Heart left ventricle (tissue), 16 donors: ENCODE measurements at places on chromosomes 7 and 10. TPM values are rescaled to one million over a fixed set of nuclear protein-coding genes. Genes with fewer than 3 reads are reported as not detected.
A peak's percentile ranks its signal among the peaks of the same experiment; 100 is the strongest.

GRCh38 chr10:71134732-71135211 is 77.6 kb upstream of the UNC5B start:
- no peaks in the 10 kb centered on the region for H3K4me1 ChIP-seq
- no peak overlapping the region for H3K4me3 ChIP-seq
- H3K27me3 ChIP-seq = no peaks in the 10 kb centered on the region
- H3K27ac ChIP-seq = no peak overlapping the region
- no peaks in the 10 kb centered on the region for H3K36me3 ChIP-seq

GRCh38 chr7:55493408-55493807 is 78.9 kb downstream of the VOPP1 start:
- H3K27ac ChIP-seq = no peak overlapping the region
- H3K4me3 ChIP-seq = no peak overlapping the region
- H3K36me3 ChIP-seq = peaks cover 52% of the 10 kb centered on the region
- DNase-seq = no peak
- no peaks in the 10 kb centered on the region for H3K27me3 ChIP-seq

GRCh38 chr7:115352375-115352774 is 430.5 kb downstream of the MDFIC start:
- H3K4me3 ChIP-seq = no peak overlapping the region
- H3K27me3 ChIP-seq = no peaks in the 10 kb centered on the region
- no peak for DNase-seq
- no peaks in the 10 kb centered on the region for H3K4me1 ChIP-seq
- H3K27ac ChIP-seq = no peak overlapping the region

- no peaks in the 10 kb centered on the region for H3K4me1 ChIP-seq
- no peak for DNase-seq
- H3K4me3 ChIP-seq = no peak overlapping the region
These were observed 6.1 kb downstream of the NPY start for GRCh38 chr7:24290004-24290641.

GRCh38 chr10:69220507-69220906 is 375 bp downstream of the HKDC1 start:
- no peak for DNase-seq
- no peaks in the 10 kb centered on the region for H3K36me3 ChIP-seq
- H3K27ac ChIP-seq = no peak overlapping the region
- H3K4me3 ChIP-seq = no peak overlapping the region
- no peaks in the 10 kb centered on the region for H3K4me1 ChIP-seq

DNA sequence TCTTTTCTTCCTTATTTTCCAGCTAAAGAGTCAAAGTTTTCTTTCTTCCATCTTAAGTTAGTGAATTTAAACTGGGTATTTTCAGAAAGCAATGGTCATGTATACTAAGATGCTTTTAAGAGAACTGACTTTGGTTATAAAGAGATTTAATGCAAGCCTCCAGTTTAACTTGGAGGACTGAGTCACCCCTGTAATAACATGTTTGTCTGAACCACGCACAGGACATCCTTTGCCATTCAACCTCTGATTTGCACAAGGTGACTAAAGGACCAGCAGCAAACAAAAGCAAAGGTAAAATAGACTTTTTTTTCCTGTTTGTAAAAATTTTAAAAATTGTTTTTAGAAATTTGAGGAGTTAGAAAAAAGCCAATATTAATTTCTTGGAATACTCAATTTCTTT is 2.9 kb downstream of the HYAL4 start:
- no peaks in the 10 kb centered on the region for H3K4me1 ChIP-seq
- H3K4me3 ChIP-seq = no peak overlapping the region
- no peaks in the 10 kb centered on the region for H3K27me3 ChIP-seq
- H3K27ac ChIP-seq = no peak overlapping the region

- no peak overlapping the region for H3K4me3 ChIP-seq
- DNase-seq = no peak
- H3K36me3 ChIP-seq = no peaks in the 10 kb centered on the region
- no peaks in the 10 kb centered on the region for H3K4me1 ChIP-seq
These were observed 69.5 kb downstream of the SEC61G start for GRCh38 chr7:54689394-54690049.

GRCh38 chr7:27661811-27662489 is 733 bp downstream of the HIBADH start:
- DNase-seq = peak; percentile 33
- H3K27ac ChIP-seq = peak overlapping the region; percentile 92
- no peaks in the 10 kb centered on the region for H3K36me3 ChIP-seq
- no peaks in the 10 kb centered on the region for H3K27me3 ChIP-seq
- H3K4me1 ChIP-seq = peaks cover 4% of the 10 kb centered on the region

- no peak overlapping the region for H3K27ac ChIP-seq
- H3K27me3 ChIP-seq = no peaks in the 10 kb centered on the region
- H3K4me3 ChIP-seq = no peak overlapping the region
- no peak for DNase-seq
- H3K4me1 ChIP-seq = no peaks in the 10 kb centered on the region
These were observed 728.3 kb downstream of the SORCS1 start for GRCh38 chr10:106436123-106436715.

DNA sequence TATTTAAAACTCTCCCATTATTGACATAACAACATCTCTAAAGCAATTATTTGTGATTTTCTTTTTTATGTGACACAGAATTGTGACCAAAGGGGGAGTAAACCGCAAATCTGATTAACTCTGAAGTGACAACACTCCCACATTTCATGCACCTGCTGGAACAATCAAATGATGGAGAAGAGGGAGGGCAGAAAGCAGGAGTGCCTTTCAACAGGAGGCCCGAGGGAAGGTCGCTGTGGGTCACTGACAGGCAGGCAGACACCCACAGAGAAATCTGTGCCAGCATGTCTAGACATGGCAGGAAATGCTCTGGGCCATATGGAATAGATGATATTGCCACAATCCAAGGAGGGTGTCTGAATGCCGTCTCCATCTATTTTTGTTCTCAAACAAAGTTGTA is 247.3 kb downstream of the DOCK4 start:
- DNase-seq = no peak
- no peak overlapping the region for H3K4me3 ChIP-seq
- no peak overlapping the region for H3K27ac ChIP-seq
- H3K27me3 ChIP-seq = no peaks in the 10 kb centered on the region
- peaks cover 27% of the 10 kb centered on the region for H3K4me1 ChIP-seq
- no peaks in the 10 kb centered on the region for H3K36me3 ChIP-seq

DNA sequence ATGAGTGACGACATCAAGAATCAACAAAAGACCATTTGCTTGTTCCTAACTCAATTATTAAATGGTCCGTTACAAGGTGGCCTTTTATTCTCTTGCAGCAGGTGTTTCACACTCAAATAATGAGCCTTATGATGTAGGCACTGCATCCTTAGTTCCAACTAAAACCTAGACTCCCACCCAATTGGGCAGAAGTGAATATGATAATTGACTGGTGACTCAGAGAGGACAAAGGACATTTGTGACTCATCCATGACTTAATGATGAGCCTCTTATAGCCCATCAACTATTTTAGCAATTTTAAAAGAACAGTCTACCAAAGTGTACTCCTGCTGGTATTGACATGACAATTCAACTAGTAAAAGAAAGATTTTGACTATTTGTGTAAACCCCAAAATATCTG is 1027.8 kb upstream of the PHF14 start:
- no peak overlapping the region for H3K27ac ChIP-seq
- no peaks in the 10 kb centered on the region for H3K27me3 ChIP-seq
- H3K4me1 ChIP-seq = no peaks in the 10 kb centered on the region
- no peak overlapping the region for H3K4me3 ChIP-seq

DNA sequence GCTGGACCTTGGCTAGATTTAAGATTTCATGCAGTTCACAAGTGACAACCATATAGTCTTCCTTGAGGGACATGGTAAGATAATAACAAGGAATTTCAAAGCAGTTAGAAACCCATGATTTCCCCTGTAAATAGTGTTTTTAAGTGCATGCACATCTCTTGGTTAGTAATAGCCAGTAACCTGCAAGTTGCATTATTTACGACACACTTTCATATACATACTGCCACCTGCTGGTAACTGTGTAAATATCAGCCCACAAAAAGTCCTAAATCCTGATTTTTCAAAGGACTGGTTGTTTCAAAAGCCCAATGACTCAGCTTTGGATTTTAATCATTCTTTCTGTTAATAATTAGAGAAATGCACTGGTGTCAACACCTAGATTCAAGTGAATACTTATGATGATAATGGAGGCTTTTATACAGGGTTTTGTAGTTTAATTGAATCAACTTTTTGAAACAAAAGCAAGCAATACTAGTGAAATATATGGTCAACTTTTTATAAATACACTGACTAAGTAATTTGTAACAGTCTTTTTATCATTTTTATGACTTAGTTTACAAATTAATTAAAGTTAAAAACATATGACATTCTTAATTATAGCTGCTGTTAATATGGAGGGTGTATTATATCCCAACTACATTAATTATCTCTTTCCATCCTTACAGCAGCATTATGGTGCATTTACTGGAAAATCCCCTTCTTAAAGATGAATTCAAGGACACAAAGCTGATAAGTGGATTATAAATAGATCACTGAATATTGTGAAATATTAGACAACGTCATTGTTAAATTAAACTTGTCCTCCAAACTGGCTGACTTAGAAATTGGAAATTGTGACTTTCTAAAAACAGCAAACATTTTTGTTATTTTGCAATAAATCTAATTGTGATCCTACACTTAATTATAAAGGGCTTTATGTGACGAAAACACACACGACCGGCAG is 367.7 kb upstream of the SEMA3D start:
- H3K4me3 ChIP-seq = no peak overlapping the region
- DNase-seq = no peak
- H3K4me1 ChIP-seq = no peaks in the 10 kb centered on the region

DNA sequence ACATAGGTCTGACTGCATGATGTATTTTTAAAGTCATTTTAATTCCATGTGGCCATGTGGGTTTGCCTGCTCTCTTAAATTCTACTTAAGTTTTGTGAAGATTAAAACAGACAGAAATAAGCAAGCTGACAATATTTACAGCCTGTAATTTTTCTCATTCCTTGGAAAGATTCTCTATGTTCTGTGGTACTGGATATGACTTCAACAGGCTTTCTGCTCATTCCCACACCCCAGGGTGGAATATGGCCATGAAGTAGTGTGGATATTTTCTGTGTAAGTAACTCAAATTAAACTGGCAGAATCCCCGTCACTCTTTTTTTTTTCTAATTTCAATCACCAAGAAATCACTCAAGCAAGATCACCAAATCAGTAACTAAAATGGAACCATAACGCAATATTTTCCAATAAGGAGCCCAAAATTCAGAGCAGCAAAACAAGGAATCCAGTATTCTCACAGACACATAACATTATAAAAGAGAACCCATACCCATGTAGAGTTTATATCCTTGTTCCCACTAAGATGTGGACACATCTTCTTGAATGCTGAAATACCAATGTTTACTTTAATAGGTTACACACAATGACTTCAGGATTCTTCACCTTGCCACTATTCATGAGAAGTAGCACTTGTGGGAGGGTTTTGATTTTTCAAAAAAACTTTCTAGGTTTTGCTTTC is 5.7 kb downstream of the HOXA5 start:
- peaks cover 99% of the 10 kb centered on the region for H3K27me3 ChIP-seq
- DNase-seq = no peak
- H3K4me3 ChIP-seq = no peak overlapping the region
- no peaks in the 10 kb centered on the region for H3K36me3 ChIP-seq
- H3K4me1 ChIP-seq = peaks cover 3% of the 10 kb centered on the region
- no peak overlapping the region for H3K27ac ChIP-seq

GRCh38 chr7:48088559-48089045 is 463 bp upstream of the UPP1 start:
- H3K27me3 ChIP-seq = no peaks in the 10 kb centered on the region
- H3K27ac ChIP-seq = peak overlapping the region; percentile 96
- H3K4me3 ChIP-seq = peak overlapping the region; percentile 65
- peaks cover 10% of the 10 kb centered on the region for H3K36me3 ChIP-seq
- DNase-seq = peak; percentile 95
- peaks cover 22% of the 10 kb centered on the region for H3K4me1 ChIP-seq

DNA sequence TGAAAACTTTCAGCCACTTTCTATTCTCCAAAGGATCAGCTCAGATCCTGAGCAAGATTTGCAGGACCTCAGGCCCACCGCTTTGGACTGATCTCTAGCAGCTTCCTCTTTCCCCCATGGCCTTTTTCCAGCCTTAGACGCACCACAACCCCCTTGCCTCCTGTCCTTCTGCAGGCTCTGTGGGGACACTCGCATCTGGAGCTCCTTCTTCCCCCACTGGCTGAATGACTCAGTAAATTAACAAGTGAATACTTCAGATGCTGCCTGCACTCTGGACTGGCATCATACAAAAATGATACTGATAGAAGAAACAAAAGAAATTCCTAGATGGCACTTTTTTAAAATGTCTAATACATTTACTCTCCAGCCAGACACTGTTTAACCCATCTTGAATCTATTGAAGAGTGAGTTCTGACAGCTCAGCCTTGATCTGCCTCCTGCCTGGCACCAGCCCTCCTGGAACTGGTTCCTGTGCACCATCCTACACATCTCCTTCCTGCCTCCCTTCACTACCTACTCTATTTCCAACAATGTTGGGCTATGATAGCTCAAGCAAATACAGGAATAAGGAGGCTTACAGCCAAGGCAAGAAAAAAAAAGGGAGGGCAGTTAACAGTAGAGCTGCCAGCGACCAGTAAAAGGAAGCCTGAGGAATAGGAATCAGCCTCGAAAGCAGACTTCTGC is 3.3 kb downstream of the FRMPD2 start:
- H3K4me3 ChIP-seq = no peak overlapping the region
- H3K27ac ChIP-seq = no peak overlapping the region
- DNase-seq = no peak
- H3K36me3 ChIP-seq = no peaks in the 10 kb centered on the region
- no peaks in the 10 kb centered on the region for H3K4me1 ChIP-seq

- H3K27ac ChIP-seq = no peak overlapping the region
- no peaks in the 10 kb centered on the region for H3K27me3 ChIP-seq
- H3K4me1 ChIP-seq = no peaks in the 10 kb centered on the region
- no peaks in the 10 kb centered on the region for H3K36me3 ChIP-seq
- H3K4me3 ChIP-seq = no peak overlapping the region
- DNase-seq = no peak
These were observed 120.5 kb upstream of the SEMA3E start for GRCh38 chr7:83769407-83769806.

Gene UNC5B
- total RNA-seq = 16.3 TPM

Gene GIMAP2
- 2.9 TPM for total RNA-seq

Gene FKBP6
- not detected for total RNA-seq

Gene CCDC7
- 26.1 TPM for total RNA-seq

Gene MEOX2
- total RNA-seq = 5.0 TPM

Gene FZD1
- total RNA-seq = 18.5 TPM

Gene UCN3
- not detected for total RNA-seq

Gene TBXAS1
- total RNA-seq = 2.0 TPM

Gene SEC24C
- total RNA-seq = 44.8 TPM

Gene C10orf143
- total RNA-seq = 3.3 TPM
